ENCODE measurements at places on chromosomes 1 and 21.
A peak's percentile ranks its signal among the peaks of the same experiment; 100 is the strongest.

- DNase-seq: no peak
Measured at GRCh38 chr1:32919811-32920733, 18.9 kb upstream of the TMEM54 start.

DNA sequence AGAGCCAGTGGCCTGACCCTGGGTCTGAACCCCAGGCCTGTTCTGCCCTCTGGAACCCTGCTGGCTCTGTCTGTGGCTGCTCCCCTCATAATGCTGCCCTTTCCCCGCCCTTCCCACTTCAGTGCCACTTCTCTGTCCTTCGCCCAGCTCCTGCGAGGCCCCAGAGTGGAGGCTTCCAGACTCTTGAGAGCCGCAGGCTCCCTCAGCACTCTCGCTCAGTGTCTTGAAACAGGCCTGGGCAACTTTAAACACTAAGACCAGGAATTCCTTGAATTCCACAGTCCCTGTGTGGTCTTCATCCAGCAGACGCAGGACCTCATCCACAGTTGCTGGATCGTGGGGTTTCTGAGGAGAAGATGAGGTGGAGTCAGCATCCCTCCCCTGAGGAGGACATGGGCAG is 3.5 kb downstream of the CRNN start:
- no peak for DNase-seq

DNA sequence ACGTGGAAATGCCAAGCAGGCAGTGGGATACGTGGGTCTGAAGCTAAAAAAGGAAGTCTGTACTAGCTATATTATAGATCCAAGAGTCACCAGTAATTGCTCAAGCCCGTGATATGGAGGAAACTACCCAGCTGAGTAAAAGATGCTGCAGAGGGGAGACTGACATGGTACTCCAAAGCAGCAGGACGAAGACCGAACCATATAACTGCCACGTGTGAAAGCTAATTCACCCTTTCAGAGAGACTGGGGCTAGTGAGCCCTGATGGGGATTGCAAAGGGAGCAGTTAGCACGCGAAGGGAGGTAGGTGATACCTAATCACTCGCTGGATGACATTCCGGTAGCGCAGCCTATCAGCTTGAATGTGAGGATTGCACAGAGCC is 316 bp downstream of the AP4B1 start:
- no peak for DNase-seq

DNA sequence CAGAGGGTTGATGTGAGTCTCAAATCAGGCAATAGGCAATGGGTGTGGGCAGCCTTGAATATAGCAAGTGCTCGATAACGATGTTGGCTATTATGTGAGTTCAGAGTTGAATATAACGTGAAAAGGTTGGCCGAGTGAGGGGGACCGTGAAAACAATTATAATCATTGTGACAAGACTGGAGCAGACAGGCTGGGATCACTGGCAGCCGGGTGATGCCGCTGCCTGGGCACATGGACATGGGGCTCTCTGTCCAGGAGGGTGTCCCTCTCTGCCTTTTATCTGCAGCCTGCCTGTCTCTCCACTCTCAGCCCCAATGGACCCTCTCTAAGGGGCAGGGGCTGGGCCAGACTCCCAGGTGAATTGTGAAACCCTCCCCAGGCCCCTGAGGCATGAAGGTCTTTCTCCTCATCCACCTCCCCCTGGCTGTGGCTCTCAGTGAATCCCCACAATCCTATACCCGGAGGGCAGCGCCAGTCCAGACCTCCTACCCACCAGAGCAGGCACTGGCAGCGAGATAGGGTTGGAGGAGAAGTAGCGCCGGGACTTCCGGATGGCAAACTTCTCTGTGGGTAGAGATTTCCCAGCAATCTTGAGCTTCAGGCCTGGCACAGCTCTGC is 36.4 kb downstream of the TTC39A start:
- DNase-seq: no peak

GRCh38 chr1:40612345-40612831 is 53.1 kb downstream of the RIMS3 start:
- peak; percentile 74 for DNase-seq

GRCh38 chr21:35963920-35964451 is 96.3 kb downstream of the SETD4 start:
- no peak for DNase-seq

GRCh38 chr1:201748335-201748734 is 80.6 kb upstream of the IPO9 start:
- no peak for DNase-seq

DNA sequence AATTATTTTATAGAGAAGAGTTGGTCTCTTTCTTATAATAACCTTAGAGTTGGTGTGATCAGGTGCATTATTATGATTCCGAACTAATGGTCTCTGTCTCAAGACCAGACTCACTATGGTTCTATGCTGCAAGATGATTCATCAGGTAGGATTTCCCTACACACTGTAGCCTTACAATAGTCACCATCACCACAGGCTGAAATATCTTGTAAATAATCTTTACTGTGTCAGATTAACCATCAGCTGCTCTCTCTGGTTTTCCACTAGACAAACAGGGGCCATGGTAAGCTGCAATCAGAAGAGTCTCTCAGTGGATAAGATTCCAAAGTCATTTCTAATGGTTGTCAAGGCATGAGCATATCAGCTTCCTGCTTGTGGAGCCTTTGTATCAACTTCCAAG is 4.4 kb upstream of the GBP4 start:
- DNase-seq: no peak

- no peak for DNase-seq
Measured at GRCh38 chr1:67194209-67194863, 28.1 kb downstream of the IL23R start.

- no peak for DNase-seq
Measured at GRCh38 chr1:99986656-99987225, 16.9 kb downstream of the SLC35A3 start.

DNA sequence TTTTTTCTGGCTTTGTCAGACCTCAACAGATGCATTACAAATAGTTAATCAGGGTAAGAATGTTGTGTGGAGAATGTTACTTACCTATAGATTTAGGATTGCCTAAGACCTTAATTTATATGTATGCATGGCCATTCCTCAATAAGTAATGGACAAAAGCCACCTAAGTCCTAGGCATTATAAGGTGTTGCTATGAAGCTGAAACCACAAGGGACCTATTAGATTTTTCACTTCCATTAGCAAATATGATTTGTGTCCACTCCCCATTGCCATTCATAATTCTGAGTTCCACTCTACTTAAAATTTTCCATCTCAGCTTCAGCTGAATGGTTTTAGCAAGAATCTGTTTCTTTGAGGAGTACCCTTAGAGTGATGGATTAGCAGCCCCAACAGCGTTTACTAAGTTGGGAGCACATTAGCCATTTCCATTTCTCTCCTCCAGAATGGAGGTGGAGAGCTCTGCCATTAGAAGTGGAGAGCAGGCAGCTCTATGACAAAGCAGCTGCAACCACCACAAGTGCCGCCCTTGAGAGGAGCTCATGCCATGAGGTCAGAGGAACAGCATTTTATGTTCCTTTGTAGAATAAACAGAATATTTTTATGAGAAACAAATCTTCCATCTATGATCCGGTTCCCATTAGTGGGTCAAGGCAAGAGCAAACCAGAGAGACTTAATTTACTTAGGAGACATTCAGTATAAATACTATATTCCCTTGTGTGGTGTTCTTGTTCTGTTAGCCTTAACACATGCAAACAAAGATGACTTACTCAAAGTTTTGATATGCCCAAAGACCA is 28.9 kb upstream of the C1orf87 start:
- DNase-seq: no peak

- no peak for DNase-seq
Measured at GRCh38 chr1:163872067-163872466, 550.3 kb downstream of the NUF2 start.

GRCh38 chr1:183087001-183087400 is 63.8 kb downstream of the LAMC1 start:
- DNase-seq: no peak

DNA sequence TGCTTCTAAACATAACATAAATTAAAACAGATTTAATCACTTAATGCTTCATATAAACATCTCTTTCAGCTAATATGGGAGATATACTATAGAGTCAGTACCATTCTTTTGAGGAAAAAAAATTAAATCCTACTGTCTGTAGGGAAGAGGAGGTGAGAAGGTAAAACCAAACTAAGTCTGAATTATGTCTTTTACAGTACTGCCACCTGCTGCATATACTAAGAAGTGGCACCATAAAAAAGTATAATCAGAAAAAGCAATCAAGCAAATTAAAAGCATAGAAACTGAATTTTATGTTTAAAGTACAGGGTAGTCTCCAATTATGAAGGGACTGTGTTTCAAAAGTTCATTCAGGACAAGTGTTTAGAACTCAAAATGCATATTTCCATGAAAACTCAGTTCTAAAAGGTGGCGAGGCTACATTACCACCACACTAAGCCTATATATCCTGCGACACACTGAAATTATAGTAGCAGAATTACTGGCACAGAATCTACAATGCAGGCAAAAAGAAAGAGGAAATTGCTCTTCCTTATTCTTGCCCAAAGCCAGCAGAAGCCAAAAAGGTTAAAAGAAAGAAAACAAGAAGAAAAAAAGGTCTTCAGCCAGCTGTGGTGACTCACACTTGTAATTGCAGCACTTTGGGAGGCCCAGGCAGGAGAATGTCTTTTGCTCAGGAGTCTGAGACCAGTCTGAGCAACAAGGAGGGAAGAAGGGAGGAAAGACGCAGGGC is 9.0 kb downstream of the NSL1 start:
- DNase-seq: no peak

DNA sequence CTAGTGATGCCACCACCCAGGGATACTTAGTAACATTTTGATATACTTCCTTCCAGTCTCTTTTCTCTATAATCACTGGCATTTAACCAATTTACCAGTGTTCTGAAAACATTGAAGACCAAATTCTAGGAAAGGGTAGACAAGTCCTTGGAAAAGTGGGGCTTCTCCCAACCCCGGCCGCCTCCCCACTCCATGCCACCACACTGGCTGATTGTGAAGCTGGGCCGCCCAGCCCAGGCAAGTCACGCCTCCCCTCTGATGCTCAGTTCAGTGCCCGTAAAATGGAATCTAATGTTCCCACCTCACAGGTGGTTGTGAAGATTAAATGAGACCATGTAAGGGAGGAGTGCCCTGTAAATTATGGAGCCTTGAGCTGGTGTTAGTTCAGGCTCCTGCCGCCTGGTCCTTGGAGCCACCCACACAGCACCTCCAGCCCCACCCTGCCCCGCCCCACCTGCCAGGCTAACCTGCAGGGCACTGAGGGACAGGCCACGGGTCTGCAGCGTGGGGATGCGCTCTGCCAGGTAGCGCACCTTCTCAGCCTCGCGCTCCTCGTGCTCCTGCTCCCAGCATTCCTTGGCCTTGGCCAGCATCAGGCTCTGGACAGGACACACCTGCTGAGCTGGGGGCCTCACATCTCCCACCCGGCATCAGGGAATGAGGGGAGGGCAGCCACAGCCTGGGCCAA is 7.3 kb downstream of the TNNI1 start:
- DNase-seq: no peak

GRCh38 chr1:17635811-17636210 is 96.3 kb downstream of the ARHGEF10L start:
- DNase-seq: no peak

- DNase-seq: no peak
Measured at GRCh38 chr1:12147201-12147701, 19.5 kb upstream of the TNFRSF1B start.

DNA sequence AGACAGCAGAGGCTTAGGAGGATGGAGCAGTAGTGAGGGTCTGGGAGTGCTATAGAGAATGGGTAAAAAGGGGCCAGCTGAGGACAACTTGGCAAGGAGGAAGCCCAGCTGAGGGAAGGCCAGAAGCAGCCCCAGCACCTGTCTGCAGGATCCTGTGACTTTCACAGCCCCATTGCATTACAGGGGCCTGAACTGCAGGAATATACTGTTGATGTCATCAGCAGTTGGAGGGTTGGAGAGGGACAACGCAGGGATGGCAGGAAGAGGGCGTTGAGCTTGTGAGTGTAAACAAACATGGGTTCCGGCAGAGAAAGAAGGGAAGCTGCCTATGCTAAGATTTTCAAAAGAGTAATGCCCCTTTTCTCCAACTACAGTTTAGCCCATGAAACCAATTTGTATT is 628.5 kb downstream of the SMYD3 start:
- no peak for DNase-seq

- no peak for DNase-seq
Measured at GRCh38 chr1:93033785-93034184, 45.3 kb upstream of the MTF2 start.
